Activated naive CD4-positive, alpha-beta T cell (primary cell): ENCODE measurements at places on chromosomes 2 and 18.

- no peak for DNase-seq
Observed at GRCh38 chr2:230863442-230864121, 1.2 kb upstream of the ITM2C start.

- no peak for DNase-seq
Observed at GRCh38 chr18:6010284-6010683, 115.0 kb upstream of the TMEM200C start.

GRCh38 chr2:71705171-71705960, 252.0 kb downstream of the DYSF start:
- DNase-seq: no peak

GRCh38 chr2:209160800-209161588, 262.9 kb upstream of the MAP2 start:
- no peak for DNase-seq

DNA sequence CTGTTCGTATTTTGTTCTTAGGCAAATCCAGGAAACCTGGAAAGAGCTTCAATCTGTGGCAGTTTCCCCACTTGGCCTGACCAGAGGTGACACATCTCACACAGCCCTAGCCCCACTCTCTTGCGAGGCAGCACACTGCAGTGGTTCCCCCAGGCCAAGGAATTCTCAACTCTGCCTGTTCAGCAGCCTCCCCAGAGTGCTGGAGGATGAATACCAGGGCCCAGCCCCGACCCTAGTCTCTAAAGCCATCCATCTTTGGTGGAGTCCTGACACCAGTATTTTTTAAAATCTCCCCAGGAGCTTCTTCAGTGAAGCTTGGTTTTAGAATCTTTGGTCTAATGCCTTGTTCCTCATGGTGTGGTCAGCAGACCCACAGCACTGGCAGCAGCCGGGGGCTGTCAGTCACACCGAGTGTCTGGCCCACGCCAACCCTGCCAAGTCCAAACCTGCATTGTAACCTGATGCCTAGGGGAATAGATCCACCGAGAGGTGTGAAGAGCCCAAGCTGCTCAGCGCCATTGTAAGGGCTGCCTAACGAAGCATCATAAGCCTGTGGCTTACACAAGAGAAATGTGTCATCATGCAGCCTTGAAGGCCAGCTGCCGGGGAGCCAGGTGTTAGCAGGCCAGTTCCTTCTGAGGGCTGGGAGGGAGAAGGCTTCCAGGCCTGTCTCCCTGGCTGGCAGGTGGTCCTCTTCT, 428.7 kb upstream of the ID2 start:
- no peak for DNase-seq

DNA sequence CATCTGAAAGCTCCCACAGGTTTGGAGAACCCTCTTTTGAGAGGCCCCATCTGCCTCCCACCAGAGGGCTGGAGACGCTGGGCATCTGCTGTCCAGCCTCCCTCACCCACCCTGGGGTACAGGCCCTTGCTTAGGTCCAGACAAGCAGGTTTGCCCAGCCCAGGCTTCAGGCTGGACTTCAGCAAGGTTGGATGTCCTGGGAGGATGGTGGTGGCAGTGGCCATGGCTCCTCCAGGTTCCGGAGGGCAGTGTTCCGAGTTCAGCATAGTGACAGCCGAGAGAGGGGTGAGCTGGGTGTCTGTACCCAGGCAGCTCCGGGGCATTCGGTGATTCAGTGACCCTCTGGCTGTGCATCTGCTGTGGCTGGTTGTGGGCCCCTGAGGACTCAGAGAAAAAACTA, 58.2 kb upstream of the HDAC4 start:
- DNase-seq: no peak

GRCh38 chr2:241867776-241868420, 1.6 kb upstream of the RTP5 start:
- no peak for DNase-seq

GRCh38 chr2:230849633-230850357, 14.9 kb upstream of the ITM2C start:
- DNase-seq: peak; percentile 53

DNA sequence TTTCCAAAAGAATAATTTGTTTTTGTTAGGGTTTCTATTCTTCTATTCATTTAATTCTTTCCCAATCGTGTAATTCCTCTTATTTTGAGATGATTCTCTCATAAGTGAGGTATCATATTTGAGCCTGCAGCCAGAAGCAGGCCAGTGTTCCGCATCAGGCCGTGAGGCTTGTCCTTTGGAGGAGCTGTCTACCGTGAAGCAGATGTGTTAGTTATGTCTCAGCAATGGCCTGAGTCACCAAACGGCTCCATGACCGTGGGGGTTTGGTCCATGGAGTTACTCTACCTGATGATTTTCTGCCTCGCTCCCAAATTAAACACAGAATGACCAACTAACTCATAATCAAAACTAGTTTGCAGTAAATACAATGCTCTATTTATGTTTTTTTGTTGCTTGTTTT, 64.2 kb upstream of the TMEM87B start:
- no peak for DNase-seq

DNA sequence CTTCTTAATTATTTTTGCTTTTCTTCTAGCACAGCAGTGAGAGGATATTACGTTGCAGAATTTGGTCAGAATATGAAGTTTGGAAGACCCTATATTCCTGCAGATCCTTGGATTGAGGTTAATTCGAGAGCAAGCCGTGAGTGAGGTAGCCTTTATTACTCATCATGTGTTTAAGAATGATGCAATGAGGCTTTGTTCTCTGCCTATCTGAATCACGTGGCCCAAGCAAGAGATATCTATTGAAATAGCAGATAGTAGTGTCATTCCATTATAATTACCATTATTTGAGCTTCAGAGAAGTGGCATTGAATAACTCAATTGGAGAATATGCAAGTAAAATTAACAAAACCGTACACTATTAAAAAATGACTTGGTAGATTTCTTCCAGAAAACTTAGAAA, 641.1 kb downstream of the TMEM182 start:
- no peak for DNase-seq

GRCh38 chr18:69558052-69558451, 157.4 kb downstream of the DOK6 start:
- DNase-seq: no peak

GRCh38 chr18:74519320-74520095, 14.8 kb upstream of the CNDP1 start:
- DNase-seq: no peak

DNA sequence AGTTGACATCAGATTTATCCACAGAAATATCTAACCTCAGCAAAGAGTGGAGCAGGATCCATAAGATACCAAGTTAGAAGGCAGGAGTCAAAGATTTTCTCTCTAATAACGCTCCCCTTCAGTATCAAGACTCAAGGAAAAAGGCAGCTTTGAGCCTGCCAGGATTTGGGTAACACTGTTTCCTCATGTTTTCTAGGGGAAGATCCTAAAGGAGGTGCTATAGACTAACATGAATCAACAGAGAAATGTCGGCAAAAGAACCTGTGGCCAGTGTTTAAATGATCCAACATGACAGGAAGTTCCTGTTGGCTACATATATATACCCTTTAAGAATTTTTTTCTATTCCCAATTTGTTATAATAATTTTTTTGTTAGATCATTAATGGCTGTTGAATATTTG, 402.3 kb downstream of the TGIF1 start:
- DNase-seq: no peak

DNA sequence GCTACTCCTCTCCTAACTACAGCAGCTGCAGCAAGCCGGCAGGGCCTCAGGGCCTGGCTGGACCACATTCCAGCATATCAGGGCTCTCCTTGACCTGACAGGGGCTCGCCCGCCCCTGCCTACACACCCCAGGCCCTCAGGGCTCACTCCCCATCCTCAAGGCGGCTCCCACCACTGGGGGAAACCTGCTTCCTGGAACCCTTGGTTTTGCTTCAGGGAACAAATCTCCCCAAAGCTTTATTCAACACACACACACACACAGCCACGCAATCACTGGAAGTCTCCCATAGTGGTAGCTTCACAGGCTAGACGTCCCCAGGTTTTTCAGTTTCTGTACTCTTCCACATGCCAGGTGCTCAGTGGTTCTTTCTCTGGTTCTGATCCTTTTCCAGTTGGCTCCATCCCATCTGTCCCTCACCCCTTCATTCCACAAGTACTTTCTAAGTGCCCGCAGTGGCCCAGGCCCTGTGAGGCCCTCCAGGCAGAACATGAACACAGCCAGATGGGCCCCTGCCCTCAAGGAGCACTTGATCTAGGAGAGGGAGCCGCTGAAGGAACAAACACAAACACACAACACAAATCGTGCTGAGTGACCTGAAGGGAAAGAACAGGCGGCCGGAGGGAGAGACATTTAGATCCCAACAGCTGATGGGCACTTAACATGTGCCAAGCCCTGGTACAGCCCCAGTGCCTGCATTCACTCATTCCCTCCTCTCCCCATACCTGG, 51.1 kb downstream of the TNS1 start:
- DNase-seq: no peak

- no peak for DNase-seq
Observed at GRCh38 chr2:173943738-173944137, 21.4 kb downstream of the SP3 start.

DNA sequence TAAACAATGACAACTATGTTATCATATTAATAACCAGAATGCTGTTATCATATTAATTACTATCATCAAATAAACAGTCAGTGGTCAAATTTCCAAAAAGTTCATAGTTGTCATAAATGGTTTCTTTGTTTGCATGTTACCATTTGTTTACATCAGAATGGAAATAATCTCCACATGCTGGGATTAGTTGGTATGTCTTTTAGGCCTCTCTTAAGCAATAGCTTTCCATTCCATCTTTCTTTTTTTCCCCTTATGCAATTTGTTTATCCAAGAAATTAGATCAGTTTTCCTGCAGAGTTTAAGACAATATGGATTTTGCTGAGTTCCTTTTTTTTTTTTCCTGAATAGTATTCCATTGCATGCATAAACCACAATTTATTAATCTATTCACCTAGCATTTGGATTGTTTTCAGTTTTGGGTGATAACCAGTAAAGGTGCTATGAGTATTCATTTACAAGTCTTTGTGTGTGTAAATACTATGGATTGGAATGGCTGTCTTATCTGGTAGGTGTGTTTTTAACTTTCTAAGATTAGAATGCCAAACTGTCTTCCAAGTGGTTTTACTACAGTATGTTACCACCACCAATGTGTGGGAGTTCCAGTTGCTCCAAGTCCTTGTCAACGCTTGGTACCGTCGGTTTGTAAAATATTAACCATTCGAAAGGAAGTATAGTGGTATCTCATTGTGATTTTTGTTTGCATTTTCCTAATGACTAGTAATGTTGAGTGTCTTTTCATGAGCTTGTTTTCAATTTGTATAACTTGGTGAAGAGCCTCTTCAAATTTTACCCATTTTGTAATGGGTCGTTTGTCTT, 33.3 kb upstream of the TXNDC2 start:
- DNase-seq: no peak

DNA sequence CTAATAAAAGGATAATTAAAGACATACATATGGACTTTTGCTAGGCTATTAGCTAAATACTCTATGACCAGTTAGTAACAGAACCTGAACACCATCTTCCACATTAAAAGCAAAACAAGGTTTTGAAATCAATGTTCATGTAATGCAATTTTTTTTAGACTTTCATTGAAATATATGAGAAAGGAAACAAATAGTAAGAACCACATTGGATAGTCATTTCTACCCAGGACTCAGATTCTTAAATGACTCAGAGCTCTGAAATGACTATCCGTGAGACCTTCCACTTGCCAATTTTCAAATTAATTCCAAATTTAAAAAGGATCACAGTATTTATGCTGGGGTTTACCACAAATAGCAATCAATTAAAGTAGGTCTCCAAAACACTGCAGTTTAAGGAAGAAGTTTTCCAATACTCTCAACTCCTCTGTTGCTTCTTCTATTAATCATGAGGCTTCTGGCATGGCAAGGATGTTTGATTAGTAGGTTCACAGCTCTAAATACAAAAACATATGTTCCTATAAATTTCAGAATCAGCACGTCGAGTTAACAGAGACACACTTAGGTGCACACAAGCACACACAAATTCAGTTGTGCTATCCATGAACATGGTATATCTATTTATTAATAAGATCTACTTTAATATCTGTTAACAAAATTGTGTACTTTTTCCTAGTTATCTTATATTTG, 841.0 kb downstream of the RNF144A start:
- no peak for DNase-seq

GRCh38 chr18:73829146-73829545, 318.5 kb downstream of the FBXO15 start:
- DNase-seq: no peak

- no peak for DNase-seq
Observed at GRCh38 chr2:7392076-7392787, 475.0 kb downstream of the RNF144A start.

GRCh38 chr2:236107536-236107935, 60.6 kb downstream of the GBX2 start:
- DNase-seq: no peak

GRCh38 chr2:231050018-231050901, 6.4 kb upstream of the PSMD1 start:
- no peak for DNase-seq

- DNase-seq: no peak
Observed at GRCh38 chr2:119706221-119706620, 27.2 kb downstream of the TMEM177 start.

- no peak for DNase-seq
Observed at GRCh38 chr18:62741118-62741566, 25.8 kb downstream of the PHLPP1 start.

GRCh38 chr2:20143263-20143662, 81.7 kb downstream of the SDC1 start:
- no peak for DNase-seq

DNA sequence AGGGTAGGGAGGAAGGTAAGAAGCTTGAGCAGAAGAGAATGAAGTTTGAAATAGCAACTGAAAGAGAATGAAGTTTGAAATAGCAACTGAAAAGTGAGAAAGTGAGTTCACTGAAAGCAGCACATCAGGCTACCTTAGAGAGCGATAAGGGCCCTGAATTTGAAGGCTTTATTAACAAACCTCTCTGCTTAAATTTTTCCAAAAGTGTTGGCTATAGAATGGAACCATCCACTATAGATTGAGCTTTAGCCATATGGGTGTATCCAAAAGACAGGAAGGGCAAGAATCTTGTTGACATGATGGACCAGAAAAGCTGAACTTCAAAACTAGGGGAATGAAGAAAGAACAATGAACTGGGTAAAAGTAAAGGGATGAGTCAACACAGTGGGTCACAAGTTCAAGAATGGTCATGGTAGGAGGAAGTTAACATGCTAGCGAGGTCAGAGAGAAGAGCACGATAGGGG, 122.5 kb downstream of the ASXL3 start:
- no peak for DNase-seq

GRCh38 chr18:24388957-24389356, 8.7 kb downstream of the OSBPL1A start:
- DNase-seq: no peak

- DNase-seq: no peak
Observed at GRCh38 chr2:186485576-186485870, 537 bp upstream of the ZC3H15 start.
